ENCODE measurements at places on chromosomes 6 and 20.

GRCh38 chr6:97674802-97675201 is 391.8 kb upstream of the MMS22L start:
- no peak for DNase-seq

GRCh38 chr6:100806296-100806695 is 74.8 kb downstream of the ASCC3 start:
- no peak for DNase-seq

DNA sequence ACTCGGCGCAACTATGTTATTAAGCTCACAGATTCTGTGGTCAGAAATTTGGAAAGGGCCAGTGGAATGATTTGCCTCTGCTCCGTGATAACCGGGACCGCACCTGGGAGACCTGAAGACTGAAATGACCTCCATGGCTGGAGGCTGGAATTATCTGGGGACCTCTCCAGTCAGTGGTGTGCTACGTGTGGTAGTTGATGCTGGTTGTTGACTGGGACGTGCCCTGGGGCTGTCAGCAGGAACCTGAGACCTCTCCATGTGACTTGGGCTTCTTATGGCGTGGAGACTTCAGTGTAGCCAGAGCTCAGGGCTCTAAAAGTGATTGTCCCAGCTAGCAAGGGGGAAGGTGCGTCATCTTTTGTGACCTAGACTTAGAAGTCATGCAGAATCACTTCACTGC is 50.3 kb downstream of the CHMP4B start:
- DNase-seq: no peak

- no peak for DNase-seq
Observed at GRCh38 chr20:61847986-61848385, 217.7 kb downstream of the TAF4 start.

GRCh38 chr6:152600022-152600421 is 37.1 kb downstream of the SYNE1 start:
- no peak for DNase-seq

DNA sequence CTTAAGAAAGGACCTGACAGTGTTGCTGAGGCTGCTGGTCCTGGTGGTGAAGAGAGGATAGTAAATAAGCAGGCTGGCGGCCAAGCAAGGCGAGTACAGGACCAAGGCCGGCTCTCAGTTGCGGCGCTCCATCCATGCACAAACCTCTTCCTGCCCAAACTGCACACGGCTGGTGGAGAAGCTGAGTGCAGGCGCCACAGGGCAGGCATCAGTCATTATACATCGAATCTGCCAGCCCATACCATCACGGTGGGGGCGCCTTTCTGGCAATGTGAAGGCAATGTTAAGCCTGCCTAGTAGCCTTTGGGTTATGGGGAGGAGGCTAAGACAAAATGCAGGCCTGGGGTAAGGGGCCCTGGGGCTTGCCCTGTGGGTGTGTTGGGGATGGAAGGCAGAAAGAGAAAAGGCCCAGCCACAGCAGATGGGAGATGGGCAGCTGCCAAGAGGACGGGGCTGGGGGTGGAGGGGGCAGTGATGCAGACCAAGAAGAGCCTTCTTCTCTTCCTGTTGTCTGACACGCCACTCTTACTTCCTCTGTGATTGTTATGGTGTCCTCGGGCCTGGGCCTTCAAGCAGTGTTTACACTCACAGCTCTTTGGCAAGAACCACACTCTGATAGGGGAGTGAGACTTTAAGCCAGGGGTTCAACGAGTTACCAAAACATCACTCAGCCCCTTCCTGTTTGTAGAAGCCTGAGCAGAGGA is 20.3 kb upstream of the KCNK16 start:
- DNase-seq: no peak

DNA sequence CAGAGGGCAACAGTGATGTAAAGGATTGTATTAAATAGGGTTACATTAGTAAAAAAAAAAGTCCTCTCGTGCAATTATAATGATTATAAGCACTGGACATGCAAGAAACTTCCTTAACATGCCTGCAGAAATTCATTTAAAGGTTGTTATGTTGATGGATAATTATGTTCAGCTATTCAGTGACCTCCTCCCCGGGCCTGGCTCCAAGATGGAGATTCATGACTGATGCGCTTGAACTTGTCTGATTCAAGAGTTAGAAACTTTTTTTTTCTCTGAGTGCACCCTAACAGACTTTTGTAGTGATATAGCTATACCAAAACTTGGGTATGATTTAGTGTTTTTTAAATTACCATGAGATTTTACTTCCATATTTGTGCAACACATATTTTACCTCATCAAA is 1170.0 kb upstream of the CITED2 start:
- DNase-seq: no peak

DNA sequence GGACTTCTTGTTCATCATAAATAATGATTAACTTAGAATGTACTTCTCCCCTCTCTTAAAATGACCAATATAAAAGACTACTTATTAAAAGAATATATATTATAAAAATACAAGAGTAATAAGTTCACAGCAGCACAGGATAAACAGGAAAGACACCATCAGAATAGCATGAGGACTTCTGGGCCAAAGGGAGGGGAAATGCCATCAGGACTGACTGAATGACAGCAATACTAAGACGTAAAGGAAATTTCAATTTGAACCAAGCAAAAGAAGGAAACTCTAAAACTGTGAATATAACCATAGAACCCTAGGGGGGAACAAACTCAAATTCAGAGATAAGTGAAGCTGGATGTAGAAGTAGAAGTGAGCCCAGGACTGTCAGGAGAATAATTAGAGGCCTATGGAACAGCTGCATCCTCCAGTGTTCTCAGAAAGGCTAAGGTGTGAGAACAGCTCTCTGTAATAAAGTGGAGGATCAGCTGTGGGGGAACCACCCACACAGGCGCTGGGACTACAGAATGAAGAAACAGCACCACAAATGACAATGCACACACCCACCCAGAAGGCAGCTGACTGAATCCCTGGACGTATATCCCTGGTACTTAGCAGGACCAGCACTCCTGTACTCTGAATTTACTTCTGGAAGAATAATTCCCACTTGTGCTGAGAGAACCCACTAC is 37.8 kb downstream of the ZHX3 start:
- DNase-seq: no peak

GRCh38 chr6:2740581-2740980 is 10.1 kb downstream of the MYLK4 start:
- DNase-seq: no peak

DNA sequence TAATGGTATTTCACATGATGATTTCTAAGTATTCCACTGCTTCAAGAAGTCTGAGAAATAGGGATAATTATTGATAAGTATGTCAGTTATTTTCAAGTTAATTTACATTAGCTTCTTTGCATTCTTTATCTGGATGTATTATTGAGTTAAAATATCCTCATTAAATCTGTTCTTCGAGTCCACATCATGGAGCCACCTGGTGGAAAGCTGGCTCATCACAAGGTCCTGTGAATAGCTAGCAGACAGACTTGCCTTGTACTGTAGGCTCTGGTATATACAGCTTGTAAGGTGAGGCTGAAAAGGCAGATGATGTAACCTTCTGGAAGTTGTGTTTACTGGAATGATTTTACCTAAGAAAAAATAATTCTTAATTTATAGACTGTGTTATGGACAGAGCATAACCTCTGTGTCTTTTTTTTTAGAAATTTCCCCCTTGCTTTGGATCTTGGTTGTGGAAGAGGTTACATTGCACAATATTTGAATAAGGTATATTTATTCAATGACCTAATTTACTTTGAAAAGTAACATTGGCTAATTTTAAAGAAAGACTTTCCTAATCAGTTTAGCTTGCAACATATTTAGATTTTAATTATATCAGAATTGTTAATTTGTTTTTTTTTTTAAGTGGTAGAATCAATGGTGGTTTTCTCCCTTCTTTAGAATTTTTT is 3.5 kb downstream of the NDUFAF5 start:
- no peak for DNase-seq

DNA sequence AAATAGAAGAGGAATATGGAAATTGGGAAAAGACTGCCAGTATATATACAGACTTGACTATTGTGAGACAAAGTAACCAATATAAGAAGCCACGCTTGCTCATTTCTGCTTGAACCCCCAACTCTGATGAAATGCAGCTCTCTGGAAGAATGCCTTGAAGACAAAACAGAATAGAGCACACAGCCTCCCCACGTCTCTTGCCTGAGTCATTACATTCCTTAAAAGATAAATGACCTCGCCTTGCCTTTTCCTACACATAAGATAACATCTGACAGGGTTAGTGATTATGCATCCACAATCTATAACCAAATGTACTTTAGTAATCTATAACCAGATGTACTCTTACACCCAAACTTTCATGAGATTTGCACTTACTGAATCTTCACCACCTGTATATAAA is 141.1 kb upstream of the EEF1E1 start:
- no peak for DNase-seq

DNA sequence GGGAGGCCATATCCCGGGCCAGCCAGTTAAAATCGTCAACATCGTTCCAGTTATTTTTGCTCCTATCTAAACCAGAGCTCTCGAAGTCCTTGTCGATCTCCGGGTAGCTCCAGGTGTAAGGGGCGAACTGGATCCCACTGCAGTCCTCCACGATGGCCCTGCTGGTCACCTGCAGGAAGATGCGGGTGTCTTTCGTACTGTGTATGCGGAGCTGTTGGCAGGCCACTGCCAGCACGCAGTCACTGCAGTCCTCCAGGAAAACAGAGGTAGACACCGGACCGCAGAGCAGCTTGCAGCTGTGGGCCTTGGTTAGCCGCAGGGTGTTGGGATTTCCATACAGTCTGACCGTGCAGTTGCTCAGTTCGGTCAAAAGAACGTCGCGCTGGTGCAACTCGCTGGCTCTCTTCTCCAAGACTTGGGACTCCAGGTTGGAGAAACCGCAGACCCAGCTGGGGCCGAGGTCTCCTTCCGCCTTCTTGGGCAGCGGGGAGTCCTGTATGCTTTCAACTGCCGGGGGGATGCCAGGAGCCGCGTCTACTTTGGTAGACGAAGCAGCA is 742 bp downstream of the TBCC start:
- no peak for DNase-seq

- DNase-seq: no peak
Observed at GRCh38 chr6:139448051-139448649, 73.7 kb upstream of the CITED2 start.

- DNase-seq: no peak
Observed at GRCh38 chr6:5249451-5250122, 11.2 kb downstream of the LYRM4 start.

DNA sequence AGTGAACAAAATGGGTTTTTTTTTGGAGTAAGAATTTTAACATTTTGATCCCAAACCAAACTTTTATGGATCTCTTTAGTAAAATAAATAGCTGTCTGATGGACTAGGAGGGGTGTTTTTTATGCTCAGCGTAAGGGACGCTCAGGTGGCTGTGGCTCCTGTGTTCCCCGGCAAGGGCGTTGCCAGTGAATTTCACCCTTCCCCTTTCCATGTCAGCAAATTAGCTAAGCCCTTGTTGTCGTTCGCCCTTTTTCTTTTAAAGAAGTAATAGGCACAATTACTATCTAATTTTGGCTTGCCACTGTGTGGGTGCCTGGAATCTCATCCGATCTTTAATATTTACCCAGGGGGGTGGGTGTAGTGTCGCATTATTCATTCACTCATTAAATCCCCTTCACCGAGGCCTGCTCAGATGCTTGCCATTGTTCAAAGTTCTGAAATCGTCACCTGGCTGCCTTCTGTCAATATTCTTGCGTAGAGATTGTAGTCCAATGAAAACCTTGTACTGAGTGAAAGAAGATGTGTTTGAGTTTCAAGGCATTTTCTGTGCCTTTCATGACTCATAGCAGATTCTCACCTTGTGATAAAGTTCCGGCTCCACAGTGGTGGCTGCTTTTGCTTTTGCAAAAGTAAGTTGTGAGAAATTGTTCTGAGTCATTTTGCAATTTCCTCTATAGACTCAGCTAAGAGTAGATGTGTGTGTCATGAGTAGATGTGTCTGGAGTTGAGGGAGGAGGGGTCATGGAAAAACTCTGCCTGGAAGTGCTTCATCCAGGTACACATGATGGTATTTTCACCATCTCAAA is 40.0 kb upstream of the CLDN20 start:
- DNase-seq: no peak

- no peak for DNase-seq
Observed at GRCh38 chr20:62780204-62780603, 16.1 kb upstream of the MRGBP start.

DNA sequence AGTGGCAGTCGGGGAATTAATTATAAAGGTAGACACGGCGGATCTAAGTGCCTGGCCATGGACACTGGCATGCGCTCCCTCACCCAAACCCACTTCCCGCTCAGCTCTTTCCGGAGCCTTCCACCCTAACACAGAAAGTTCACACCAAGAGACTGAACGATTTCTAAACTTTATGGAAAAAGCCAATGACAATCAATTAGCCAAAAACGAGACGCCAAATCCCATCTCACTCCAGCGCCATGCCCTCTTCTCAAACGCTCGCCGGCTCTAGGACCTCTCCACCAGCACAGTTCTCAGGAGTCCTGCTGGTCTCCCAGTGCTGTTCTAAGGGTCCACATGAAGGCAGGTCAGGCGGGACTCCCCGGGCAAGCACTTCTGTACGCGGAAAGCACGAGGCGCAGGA is 641 bp downstream of the SF3B5 start:
- DNase-seq: no peak

GRCh38 chr6:90103056-90103800 is 193.4 kb downstream of the BACH2 start:
- no peak for DNase-seq

DNA sequence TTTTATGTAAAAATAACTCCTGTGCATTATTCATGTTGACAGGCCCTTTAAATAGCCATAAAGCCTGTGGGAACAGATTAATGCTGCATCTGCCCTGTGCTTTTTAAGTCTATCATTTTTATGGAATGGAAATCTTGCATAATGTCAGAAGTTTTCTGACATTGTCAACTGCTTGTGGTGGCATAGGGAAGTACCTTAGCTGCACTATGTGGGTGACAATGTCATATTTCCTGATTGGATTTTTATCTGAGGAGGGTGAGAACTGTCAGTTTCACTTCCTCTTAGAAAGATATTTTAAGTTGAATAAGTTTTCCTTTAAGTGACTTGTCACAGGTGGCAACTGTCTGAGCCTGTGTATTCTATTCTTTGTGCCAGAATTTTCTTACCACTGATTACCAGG is 267.9 kb downstream of the PLCB1 start:
- no peak for DNase-seq

- DNase-seq: peak; percentile 39
Observed at GRCh38 chr6:26214803-26215584, 127.8 kb downstream of the HFE start.

- no peak for DNase-seq
Observed at GRCh38 chr20:43543138-43543537, 15.7 kb upstream of the SGK2 start.

- DNase-seq: no peak
Observed at GRCh38 chr6:129969064-129969463, 49.3 kb upstream of the L3MBTL3 start.

- DNase-seq: no peak
Observed at GRCh38 chr20:57738484-57738883, 28.7 kb upstream of the PMEPA1 start.

GRCh38 chr20:53270792-53271375 is 298.7 kb downstream of the TSHZ2 start:
- DNase-seq: no peak
